ENCODE measurements at places on chromosomes 5 and 9.

DNA sequence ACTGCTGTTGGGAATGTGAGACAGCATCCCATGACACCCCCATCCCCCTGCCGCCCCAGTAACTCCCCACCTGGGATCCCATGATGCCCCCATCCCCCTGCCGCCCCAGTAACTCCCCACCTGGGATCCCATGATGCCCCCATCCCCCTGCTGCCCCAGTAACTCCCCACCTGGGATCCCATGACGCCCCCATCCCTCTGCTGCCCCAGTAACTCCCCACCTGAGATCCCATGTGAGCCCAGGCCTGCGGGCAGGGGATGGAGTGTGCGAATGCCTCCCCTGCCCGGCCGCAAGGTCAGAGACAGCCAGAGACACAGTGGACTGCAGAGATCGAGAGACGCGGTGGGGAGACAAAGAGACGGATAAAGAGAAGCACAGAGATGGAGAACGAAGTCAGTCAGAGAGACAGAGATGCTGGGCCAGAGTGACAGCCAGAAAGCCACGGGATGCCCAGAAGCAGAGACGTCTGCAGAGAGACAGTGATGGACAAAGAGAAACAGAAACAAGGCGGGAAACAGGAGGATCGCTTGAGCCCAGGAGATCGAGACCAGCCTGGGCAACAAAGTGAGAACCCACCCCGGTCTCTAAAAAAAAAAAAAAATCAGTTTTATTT lies 992 bp downstream of the SH2D3C start:
- no peak for DNase-seq

GRCh38 chr5:142796492-142797109 lies 26.4 kb downstream of the ARHGAP26 start:
- no peak for DNase-seq

- DNase-seq: no peak
Measured at GRCh38 chr9:89797937-89798455, 193.2 kb downstream of the GADD45G start.

DNA sequence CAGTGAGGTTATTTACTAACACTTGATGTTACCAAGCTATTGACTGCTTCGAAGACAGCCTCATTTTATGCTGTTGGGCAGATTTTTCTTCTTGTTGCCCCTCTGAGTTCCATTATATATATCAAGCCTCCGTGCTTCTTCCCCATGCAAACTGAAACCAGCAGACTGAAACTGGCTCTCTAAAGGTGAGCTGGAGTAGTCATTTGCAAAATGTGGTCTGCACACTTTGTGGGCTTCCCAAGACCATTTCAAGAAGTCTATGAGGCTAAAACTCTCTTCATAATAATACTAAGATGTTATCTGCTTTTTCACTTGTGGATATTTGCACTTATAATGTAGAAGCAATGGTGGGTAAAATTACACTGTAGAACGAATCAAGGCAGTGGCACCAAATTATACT lies 13.9 kb downstream of the SLC36A1 start:
- DNase-seq: no peak

DNA sequence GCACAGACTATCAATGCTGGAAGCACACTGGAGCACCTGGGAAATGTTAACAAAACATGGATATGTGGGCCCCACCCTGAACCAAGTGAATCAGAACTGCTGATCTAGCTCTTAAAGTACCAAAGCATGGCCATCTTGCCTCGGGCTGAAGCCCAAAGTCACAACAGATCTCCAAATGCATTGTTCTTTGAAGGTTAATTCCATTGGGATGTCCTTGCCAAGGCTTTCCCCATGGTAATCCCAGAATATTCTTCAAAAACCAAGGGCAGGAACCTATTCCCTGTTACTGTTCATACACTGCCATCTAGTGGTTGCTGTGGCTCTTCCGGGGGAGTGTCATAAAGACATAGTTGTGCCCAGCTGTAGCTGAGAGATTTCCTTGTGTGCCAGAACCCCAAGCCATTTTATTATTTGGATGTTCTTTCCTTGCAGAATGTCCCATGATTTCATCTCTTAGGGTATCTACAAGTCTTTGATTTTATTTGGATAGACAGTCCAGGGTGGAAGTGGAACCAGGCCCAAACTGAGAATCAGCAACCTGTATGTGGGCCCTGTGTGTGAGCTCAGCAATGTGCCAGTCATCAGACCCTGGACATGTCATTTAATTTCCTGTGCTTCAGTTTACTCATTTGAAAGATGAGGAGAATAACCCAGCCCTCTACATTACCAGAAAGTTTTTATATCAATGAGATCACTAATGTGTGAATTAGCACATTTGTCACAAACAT lies 290.0 kb downstream of the ACTL7B start:
- DNase-seq: peak; percentile 95

GRCh38 chr9:117543089-117543488 lies 128.2 kb upstream of the ASTN2 start:
- no peak for DNase-seq

DNA sequence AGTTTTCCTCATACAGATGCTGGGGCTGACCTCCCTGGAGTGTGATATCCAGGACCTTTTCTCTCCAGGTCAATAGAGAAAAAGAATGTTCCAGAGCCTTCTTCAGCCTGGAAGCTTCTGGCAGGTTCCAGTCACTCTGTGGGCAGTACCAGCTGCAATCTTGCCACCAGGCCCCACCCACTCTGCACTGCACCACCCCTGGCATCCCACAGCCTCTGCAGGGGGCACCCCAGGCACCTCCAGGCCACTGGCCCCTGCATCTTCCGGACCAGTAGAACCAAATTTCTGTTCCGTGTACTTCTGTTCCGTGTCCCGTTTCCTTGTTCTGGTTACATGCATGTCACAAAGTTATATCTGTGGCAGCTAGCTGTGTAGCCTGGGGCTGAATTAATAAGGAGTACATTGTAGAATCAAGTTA lies 83.3 kb upstream of the ZBTB43 start:
- no peak for DNase-seq

DNA sequence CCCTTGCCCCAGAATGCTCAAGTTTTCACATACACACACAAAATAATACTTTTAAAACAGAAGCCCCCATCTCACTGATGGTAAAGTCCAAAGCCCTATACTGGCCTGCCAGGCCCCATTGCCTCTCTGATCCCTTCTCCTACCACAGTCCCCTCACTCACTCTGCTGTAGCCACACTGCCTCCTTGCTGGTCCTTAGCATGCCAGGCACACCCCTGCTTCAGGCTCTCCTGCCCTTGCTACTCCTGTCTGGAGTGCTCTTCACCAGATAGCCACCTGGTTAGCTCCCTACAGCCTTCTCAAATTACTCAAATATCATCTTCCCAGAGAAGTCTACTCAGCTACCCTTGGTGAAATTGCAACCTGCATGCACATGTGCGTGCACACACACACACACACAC lies 177.5 kb downstream of the C5orf15 start:
- no peak for DNase-seq

GRCh38 chr9:97519441-97519970 lies 18.0 kb downstream of the TMOD1 start:
- DNase-seq: no peak

- DNase-seq: no peak
Measured at GRCh38 chr5:156427315-156427714, 100.4 kb downstream of the SGCD start.

GRCh38 chr5:113278976-113279375 lies 155.8 kb downstream of the TSSK1B start:
- peak; percentile 18 for DNase-seq

DNA sequence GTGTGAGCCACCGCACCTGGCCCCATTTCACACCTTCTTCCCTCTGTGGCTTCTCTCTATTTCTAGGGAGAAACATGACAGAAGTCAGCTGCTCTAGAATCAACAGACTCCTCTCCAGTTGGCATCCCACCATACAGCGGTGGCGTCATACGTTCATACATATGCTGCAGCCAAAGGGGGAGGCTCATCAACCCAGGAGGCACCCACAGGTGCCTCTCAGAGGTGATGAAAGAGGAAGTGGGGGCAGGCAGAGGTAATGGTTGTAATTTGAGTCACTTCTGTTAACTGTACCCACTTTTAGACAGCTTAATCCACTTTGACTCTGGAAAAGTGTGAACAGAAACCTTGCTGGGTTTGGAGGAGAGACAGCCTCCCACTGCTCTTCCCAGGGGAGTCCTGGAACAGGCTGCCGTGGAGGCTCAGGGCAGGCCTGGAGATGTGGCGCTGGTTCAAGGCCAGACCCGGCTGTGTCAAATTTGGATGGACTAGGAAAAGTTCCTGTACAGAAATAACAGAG lies 47.3 kb upstream of the SUB1 start:
- DNase-seq: no peak

DNA sequence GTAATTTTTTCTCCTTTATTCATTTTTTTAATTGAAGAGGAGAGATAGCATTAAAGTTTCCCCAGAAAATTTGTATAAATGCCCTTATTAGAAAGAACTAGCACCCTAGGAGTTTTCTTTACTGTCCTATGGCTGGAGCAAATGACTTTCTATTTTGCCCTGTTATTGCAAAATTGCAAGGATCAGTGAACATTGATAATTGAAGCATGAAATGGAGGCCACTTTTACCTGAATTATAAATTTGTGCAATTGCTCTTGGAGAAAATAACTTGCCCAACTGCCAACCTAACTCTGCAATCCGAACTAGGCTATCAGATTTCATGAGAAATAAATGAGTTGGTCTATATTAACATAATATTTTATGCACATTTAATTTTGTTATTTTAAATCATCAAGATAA lies 111.9 kb downstream of the MTRR start:
- DNase-seq: no peak

DNA sequence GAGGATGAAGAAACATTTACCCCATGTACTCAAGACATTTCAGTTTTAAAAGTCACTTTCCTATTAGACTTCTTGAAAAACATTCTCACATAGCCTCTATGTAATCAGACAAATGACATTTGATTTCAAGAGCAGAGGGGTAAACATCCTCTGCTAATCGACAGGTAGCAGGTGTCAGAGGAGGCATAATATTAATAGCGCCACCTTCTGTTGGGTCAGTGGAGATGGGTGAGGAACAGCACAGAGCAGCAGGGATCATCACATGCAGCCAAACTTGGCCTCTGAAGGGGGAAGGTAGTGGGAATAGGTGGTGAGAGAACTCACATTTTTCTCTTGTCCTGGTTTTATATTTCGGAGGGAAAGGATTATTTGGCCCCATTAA lies 3.3 kb upstream of the LSM11 start:
- peak; percentile 27 for DNase-seq

- no peak for DNase-seq
Measured at GRCh38 chr9:131027872-131028179, 18.9 kb downstream of the LAMC3 start.

GRCh38 chr9:135994501-135995192 lies 33.5 kb upstream of the UBAC1 start:
- no peak for DNase-seq

GRCh38 chr5:35089334-35090314 lies 41.9 kb upstream of the AGXT2 start:
- DNase-seq: peak; percentile 63

GRCh38 chr9:125110464-125110863 lies 32.9 kb downstream of the SCAI start:
- no peak for DNase-seq

DNA sequence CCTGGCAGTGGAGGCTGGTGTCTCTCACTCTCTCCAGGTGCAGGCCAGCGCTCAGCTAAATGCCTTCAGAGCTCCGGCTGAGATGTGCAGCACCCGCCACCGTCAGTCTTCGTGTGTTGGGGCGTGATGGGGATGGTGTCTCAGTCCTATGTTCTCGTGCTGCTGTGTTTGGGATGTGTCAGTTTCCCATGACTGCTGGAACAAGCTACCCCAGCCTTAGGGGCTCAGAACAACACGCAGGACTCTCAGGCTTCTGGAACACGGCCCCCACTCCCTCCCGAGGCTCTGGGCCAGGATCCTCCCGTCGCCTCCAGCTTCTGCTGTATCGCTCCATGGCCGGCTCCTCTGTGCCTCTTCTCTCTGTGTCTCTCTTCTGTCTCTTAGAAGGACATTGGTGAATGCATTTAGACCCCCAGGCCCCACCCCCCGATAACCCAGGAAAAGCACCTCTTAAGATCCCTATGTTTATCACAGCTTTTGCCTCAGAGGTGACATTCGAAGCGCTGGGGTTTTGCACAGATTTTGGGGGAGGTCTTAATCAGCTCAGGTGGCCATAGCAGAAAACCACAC lies 9.6 kb upstream of the CEP72 start:
- DNase-seq: no peak

- no peak for DNase-seq
Measured at GRCh38 chr9:107881626-107882300, 392.2 kb upstream of the KLF4 start.
